ENCODE measurements at places on chromosomes 4 and X.

GRCh38 chr4:146342600-146343192 is 128.4 kb downstream of the REELD1 start:
- no peaks in the 10 kb centered on the region for H3K4me1 ChIP-seq
- no peaks in the 10 kb centered on the region for H3K27me3 ChIP-seq
- H3K27ac ChIP-seq: no peak overlapping the region
- peak; percentile 46 for DNase-seq

GRCh38 chr4:154126276-154126675 is 337.4 kb upstream of the SFRP2 start:
- no peak overlapping the region for H3K4me3 ChIP-seq
- no peaks in the 10 kb centered on the region for H3K36me3 ChIP-seq
- H3K27ac ChIP-seq: no peak overlapping the region
- H3K4me1 ChIP-seq: no peaks in the 10 kb centered on the region
- H3K27me3 ChIP-seq: no peaks in the 10 kb centered on the region

GRCh38 chrX:16971694-16972093 is 25.2 kb downstream of the REPS2 start:
- no peak overlapping the region for H3K27ac ChIP-seq
- no peaks in the 10 kb centered on the region for H3K27me3 ChIP-seq
- H3K36me3 ChIP-seq: no peaks in the 10 kb centered on the region
- H3K4me3 ChIP-seq: no peak overlapping the region
- DNase-seq: no peak
- peaks cover 4% of the 10 kb centered on the region for H3K4me1 ChIP-seq

DNA sequence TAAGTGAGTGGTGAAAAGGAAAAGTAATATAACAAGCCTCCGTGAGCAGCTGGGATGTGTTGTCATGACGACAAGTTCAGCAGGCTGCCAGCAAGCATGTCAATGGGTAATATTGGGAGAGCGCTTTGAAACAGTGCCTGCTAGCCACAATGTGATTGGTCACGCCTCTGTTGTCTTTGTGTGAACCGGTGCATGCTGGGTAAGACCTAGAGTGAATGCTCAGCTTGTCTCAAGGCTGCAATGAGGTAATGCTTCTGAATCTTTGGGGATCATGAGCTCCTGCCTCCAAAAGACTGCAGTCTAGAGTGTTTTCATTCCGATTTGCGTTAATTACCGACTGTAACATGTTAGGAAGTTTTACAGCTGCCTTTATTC is 54.9 kb downstream of the STOX2 start:
- H3K4me3 ChIP-seq: no peak overlapping the region
- peak overlapping the region; percentile 70 for H3K27ac ChIP-seq
- no peaks in the 10 kb centered on the region for H3K27me3 ChIP-seq
- peak; percentile 84 for DNase-seq

- H3K4me3 ChIP-seq: no peak overlapping the region
- no peak overlapping the region for H3K27ac ChIP-seq
- H3K27me3 ChIP-seq: no peaks in the 10 kb centered on the region
- no peak for DNase-seq
- no peaks in the 10 kb centered on the region for H3K4me1 ChIP-seq
Measured at GRCh38 chr4:77920371-77920770, 57.7 kb downstream of the MRPL1 start.

GRCh38 chr4:126957556-126957955 is 675.2 kb upstream of the INTU start:
- H3K4me1 ChIP-seq: peaks cover 17% of the 10 kb centered on the region
- DNase-seq: no peak
- no peaks in the 10 kb centered on the region for H3K27me3 ChIP-seq
- H3K27ac ChIP-seq: no peak overlapping the region
- H3K36me3 ChIP-seq: no peaks in the 10 kb centered on the region
- no peak overlapping the region for H3K4me3 ChIP-seq

DNA sequence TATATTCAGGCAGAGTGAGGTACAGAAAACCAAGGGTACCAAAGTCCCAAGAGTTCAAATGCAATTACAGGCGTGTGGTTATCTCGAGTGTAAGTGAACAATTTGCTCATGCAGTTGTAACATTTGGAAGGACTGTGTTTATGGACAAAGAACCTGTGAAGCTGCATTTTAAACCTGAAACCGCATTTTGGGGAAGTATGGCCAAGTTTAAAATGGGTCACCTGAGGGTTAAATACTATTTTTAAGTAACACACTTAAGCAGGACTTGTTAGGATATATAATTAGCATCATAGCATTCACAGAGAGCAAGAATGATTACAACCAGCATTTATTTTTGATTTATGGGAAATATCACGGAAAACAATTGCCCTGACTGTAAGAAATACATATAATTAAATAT is 79.1 kb upstream of the LCORL start:
- no peaks in the 10 kb centered on the region for H3K36me3 ChIP-seq
- H3K4me1 ChIP-seq: no peaks in the 10 kb centered on the region
- H3K27ac ChIP-seq: no peak overlapping the region
- H3K27me3 ChIP-seq: no peaks in the 10 kb centered on the region
- DNase-seq: no peak

- no peak for DNase-seq
- no peak overlapping the region for H3K27ac ChIP-seq
- no peaks in the 10 kb centered on the region for H3K27me3 ChIP-seq
- no peaks in the 10 kb centered on the region for H3K36me3 ChIP-seq
- H3K4me1 ChIP-seq: peaks cover 14% of the 10 kb centered on the region
- H3K4me3 ChIP-seq: no peak overlapping the region
Measured at GRCh38 chr4:77100234-77100633, 24.4 kb upstream of the CCNI start.

GRCh38 chr4:73912191-73912590 is 43.0 kb downstream of the CXCL1 start:
- no peak overlapping the region for H3K4me3 ChIP-seq
- H3K4me1 ChIP-seq: no peaks in the 10 kb centered on the region
- H3K27me3 ChIP-seq: no peaks in the 10 kb centered on the region
- no peak overlapping the region for H3K27ac ChIP-seq
- no peaks in the 10 kb centered on the region for H3K36me3 ChIP-seq

- no peaks in the 10 kb centered on the region for H3K4me1 ChIP-seq
- H3K4me3 ChIP-seq: no peak overlapping the region
- no peaks in the 10 kb centered on the region for H3K36me3 ChIP-seq
- no peak overlapping the region for H3K27ac ChIP-seq
- no peak for DNase-seq
- H3K27me3 ChIP-seq: no peaks in the 10 kb centered on the region
Measured at GRCh38 chrX:574830-575229, 55.8 kb upstream of the SHOX start.

- no peak for DNase-seq
- H3K36me3 ChIP-seq: no peaks in the 10 kb centered on the region
- no peak overlapping the region for H3K4me3 ChIP-seq
- no peaks in the 10 kb centered on the region for H3K27me3 ChIP-seq
- H3K27ac ChIP-seq: no peak overlapping the region
Measured at GRCh38 chr4:20378181-20378580, 126.5 kb downstream of the SLIT2 start.

- no peaks in the 10 kb centered on the region for H3K27me3 ChIP-seq
- no peak overlapping the region for H3K27ac ChIP-seq
- H3K36me3 ChIP-seq: no peaks in the 10 kb centered on the region
- H3K4me1 ChIP-seq: no peaks in the 10 kb centered on the region
- peak; percentile 22 for DNase-seq
- H3K4me3 ChIP-seq: no peak overlapping the region
Measured at GRCh38 chr4:107519053-107519452, 201.0 kb downstream of the PAPSS1 start.

DNA sequence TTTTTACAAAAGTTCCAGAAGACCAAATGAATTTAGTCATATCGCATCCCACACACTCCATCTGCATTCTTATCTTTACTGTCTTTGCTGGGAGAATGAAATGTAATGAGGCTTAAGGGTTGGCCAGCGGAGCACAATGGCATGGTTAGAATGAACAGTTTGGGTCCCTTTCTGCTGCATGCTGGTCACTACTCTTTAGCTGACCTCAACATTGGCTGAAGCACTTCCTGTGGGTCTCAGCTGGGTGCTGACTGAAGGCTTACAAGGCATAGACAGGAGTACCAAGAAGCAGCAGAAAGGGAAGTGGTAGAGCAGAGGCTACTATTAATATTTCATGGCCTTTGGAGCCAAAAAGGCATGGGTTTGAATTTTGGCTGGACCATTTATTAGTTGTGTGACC is 159.4 kb upstream of the GPC4 start:
- H3K27me3 ChIP-seq: no peaks in the 10 kb centered on the region
- no peak overlapping the region for H3K27ac ChIP-seq
- DNase-seq: no peak
- no peak overlapping the region for H3K4me3 ChIP-seq
